ENCODE measurements at places on chromosomes 2 and 18.

- DNase-seq: no peak
Measured at GRCh38 chr18:54881229-54881768, 53.0 kb downstream of the RAB27B start.

DNA sequence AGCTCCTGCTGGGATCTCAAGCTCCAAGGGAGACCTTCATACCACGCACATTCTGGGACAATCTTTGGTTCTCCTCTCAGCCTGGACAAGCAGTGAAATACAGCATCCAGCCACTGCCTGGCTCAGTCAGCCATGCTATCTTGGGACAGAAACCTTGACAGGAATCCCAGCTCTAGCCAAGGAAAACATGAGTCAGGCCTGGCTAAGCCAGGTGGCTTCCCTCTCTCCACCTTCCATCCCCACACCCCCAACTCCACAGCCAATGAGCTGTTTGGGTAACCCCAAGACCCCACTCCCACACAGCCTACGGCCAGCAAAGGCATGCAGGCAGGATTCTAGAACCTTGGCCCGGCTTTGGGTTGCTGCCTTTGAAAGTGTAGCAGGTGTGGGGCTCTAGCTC is 64.9 kb downstream of the MCFD2 start:
- no peak for DNase-seq

- no peak for DNase-seq
Measured at GRCh38 chr2:134728163-134728562, 9.4 kb upstream of the TMEM163 start.

- DNase-seq: no peak
Measured at GRCh38 chr2:27844821-27845255, 45.3 kb downstream of the RBKS start.

- no peak for DNase-seq
Measured at GRCh38 chr18:26356045-26356785, 130.0 kb downstream of the TAF4B start.

- no peak for DNase-seq
Measured at GRCh38 chr2:59276917-59277316, 1035.8 kb upstream of the FANCL start.

GRCh38 chr2:2181493-2181892 is 149.6 kb downstream of the MYT1L start:
- DNase-seq: no peak

- DNase-seq: peak; percentile 24
Measured at GRCh38 chr2:200905618-200906296, 16.6 kb downstream of the NIF3L1 start.

GRCh38 chr18:62334120-62334519 is 9.0 kb downstream of the TNFRSF11A start:
- DNase-seq: no peak

DNA sequence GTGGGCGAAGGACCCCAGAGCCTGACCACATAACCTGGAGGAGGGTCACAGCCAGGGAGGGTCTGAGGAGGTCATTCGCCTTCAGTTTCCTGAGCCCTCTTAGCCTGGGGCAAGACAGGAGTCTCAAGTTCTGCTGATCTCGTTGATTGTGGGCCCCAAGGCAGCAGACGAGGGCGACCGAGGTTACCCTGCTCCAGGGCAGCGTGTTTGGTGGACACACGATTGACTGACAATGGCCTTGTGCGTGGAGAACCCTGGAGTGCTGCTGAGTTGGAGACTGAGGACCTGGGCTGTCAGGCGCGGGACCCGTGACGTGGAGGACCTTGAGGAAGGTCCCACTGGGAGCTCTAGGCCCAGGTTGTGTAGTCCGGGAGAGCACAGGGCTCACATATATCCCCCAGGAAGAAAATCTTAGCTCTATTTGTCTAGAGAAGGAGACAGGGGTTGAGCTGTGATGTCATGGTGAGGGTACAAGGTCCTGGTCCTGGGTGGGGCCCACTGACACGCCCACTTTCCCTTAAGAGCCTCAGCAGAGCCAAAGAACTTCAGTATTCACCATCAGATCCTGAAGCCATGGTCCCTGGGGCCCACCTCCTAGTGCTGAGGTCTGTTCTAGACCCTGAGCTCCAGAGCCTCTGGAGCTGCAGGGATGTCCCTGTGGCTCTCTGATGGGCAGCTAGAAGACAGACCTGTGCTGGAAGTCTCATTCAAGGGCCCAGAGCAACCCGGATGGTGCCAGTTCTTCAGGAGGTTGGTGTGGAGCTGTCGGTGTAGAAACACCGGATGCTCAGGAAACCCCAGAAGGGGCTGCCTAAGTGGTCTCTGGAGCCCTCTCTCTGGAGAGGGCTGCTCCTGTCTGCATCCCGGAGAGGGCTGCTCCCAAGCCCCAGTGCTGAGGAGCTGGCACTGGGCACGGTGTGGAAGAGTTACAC is 53.1 kb downstream of the DYSF start:
- no peak for DNase-seq

DNA sequence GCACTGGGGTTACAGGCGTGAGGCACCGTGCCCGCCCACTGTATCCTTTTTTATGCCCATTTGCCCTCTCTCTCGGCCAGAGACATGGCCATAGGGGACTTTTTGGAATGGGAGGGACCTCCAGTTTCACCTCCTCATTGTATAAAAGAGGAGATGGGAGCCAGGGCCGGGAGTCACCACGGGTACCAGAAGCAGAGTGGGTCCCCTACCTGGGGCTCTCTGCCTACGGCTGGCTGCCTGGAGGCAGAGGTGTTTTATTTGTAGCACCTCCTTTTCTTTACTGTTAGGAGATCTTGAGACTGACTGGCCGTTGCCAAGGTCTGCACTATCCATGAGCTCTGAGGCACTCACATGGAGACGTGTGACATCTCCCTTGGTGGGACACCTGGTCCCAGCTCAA is 162.8 kb downstream of the LDLRAD4 start:
- DNase-seq: no peak

- DNase-seq: no peak
Measured at GRCh38 chr18:22172594-22173049, 3.2 kb downstream of the GATA6 start.

GRCh38 chr18:79687806-79688205 is 8.2 kb downstream of the CTDP1 start:
- no peak for DNase-seq

DNA sequence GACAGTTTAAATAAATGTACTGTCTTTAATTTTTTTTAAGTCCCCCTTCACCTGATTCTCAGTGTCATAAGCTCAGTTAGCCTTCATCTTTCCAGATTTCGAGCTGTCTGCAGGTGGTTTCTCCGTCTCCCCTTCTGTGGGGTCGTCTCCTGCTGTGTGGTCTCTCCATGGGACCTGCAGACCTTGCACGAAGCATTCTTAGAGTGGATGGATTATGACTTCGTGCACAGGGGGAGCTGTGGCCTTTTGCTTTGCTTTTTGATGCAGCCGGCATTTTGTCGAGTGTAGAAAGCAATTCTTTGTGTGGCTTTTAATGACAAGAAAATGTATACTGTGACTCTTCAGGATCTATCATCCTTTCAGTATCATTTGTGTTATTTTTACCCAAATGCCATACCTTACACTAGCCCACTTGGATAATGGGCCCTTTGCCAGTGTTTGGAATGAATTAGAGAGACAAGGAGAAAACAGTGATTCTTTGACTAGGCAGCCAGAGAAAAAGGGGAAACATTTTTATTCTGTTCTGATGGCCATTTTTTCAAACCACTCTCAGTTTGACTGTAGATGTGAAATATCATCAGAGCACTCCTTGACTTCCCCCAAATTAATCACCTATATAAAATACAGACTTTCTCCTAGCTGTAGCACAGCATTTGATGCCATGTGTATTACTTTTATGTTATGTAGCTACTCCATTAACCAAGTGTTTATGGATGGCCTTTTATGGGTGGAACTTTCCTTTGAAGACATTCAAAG is 54.3 kb downstream of the ITGA6 start:
- DNase-seq: no peak

DNA sequence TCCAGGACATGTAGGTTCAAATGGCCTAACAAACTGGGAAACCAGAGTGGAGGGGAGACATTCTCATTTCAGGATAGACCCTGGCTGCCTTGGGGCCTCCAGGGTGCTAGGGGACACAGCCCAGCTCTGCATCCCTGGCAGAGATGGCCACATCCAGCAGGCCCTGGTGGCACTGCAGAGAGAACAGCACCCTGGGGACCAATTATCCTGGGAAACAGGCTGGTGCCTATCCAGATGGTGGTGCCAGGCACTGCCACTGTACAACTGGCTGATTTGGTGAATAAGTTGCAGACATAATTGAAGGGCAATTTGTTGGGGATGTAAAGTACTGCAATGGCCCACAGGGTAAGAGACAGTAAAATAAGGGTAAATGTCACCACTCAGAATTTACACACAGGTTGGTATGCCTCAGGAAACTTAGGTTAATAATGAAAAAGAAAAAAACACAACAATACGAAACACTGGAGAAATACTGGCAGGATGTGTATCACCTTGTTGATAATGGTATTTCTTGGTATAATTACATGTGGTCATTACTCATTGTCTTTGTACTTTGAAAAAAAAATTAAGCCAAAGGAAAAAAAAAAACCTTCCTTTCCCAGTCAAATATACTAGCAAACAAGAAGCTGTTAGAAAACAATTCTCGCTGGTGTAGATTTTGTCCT is 12.8 kb upstream of the SFTPB start:
- no peak for DNase-seq

- DNase-seq: no peak
Measured at GRCh38 chr2:40388161-40388560, 63.7 kb downstream of the SLC8A1 start.

DNA sequence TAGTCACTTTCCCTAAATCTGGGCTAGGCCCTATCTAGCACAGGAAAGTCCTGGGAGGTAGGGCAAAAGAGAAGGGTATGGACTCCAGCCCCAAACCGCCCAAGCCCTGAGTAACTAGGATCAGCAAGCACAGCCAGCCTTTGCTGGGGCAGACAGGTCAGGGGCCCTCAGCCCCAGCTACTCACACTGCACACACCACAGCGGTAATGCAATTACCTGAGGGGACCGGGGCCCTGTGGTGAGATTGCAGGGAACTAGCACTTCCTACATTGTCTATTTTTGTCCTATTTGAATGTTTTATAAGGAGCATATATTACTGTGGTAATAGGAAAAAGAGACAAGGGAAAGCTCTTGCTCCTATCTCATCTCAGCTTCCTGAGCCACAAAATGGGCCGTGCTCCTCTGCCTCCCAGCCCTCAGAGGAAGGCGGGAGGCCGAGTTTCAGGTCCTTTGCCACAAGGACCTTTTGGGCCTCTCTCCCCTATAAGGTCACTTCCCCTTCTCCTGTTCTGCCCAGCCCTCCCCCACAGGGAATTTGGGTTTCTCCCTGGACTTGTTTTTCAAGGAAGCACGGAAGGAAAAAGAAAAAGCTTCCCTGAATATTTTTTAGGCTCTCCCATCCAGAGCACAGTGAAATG is 20.5 kb downstream of the RAB11FIP5 start:
- DNase-seq: no peak

DNA sequence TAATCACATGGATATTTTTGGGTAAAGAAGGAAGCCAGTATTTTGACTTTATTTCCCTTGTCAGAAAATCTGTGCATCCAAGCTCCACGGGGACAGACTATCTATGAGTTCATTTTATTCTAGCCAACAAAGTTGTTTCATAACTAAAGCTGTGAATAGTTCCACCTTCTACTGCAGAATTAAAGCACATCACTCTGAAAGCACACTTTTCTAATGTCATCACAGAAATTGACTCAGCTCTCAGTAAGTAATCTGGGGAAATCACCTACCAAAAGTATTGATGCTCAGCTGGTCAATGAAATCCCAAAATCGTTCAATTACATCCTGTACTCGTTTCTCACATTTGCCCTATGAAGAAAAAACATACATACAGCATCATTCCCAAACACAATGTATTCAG is 19.1 kb downstream of the IAH1 start:
- DNase-seq: no peak

DNA sequence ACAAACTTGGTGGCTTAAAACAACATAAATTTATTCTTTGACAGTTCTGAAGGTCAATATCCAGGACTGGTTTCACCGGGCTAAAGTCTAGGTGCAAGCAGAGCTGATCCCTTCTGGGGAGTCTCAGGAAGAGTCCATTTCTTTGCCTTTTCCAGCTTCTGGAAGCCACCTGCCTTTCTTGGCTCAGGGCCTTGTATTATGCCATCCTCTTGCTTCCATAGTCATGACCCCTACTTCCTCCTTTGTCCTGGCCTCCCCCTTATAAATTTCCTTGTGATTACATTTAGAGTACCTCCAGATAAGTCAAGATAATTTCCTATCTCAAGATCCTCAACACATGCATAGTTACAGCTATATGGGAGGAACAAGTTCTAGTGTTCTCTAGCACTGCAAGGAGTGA is 1089.5 kb downstream of the LRP1B start:
- no peak for DNase-seq

DNA sequence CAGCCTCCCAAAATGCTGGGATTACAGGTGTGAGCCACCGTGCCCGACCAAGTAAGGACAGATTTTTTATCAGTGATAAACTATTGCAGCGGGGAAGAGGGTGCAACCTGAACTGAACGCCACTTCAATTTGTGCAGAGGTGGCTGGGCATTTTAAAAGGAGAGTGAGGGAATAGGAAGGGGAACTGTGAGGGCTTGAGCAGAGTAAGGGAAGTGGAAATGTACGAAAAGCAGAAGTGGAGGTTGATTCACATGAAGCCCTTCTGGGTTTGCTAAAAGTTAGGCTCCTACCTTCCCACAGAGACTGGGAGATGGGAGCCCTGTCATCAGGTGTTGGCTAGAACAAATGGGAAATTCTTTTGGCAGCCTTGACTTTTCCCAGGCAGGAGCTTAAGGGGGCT is 6.1 kb downstream of the STK11IP start:
- DNase-seq: no peak

- no peak for DNase-seq
Measured at GRCh38 chr2:177902395-177903163, 170.0 kb downstream of the PDE11A start.

DNA sequence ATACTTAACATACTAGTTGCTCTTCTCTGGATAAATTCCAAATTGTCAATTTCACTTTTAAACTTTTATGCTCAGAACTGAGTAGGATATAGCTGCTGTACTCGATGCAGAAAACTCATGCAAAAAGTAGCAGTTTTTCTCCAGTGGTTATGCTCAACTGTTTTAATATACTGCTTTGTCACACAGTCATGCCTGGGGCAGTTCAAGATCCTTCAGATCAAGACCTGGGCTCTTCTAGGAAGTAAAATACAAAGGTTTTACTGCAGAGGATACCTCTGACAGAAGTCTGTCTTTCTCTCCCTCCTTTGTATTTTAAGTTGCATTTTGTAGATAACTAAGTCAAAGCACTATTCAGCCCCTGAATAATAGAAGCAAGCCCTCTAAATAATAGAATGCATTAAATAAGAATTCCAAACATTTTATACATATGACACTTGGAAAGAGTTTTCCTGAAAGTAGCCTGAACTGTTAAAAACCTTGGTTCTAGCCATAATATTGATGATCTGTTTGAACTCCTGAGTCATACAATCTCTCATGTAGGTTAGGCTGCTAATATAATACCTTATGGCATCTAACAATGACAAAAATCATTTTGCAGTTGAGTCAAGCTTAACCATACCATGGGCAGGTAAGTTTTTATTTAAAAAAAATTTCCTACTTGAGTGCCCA is 183.3 kb upstream of the TRIB2 start:
- DNase-seq: no peak

GRCh38 chr18:36075862-36076587 is 8.7 kb upstream of the RPRD1A start:
- no peak for DNase-seq

Measured in stimulated activated CD4-positive, alpha-beta T cell treated with anti-CD3 and anti-CD28 coated beads, TNF-alpha, amount 100 ng/mL, for 4 hours (primary cell).